Stimulated activated CD8-positive, alpha-beta memory T cell treated with anti-CD3 and anti-CD28 coated beads, Interleukin-12 subunit alpha, Interleukin-12 subunit beta, amount 100 ng/mL, for 4 hours (primary cell): ENCODE measurements at places on chromosomes 2 and 18.

- DNase-seq, result no peak
These were observed 3.4 kb downstream of the COLEC11 start for GRCh38 chr2:3598197-3598910.

GRCh38 chr2:235810252-235810651 is 316.4 kb downstream of the AGAP1 start:
- DNase-seq, result no peak

- no peak for DNase-seq
These were observed 91.7 kb upstream of the ITGA6 start for GRCh38 chr2:172335736-172336135.

- no peak for DNase-seq
These were observed 2.9 kb upstream of the RRM2 start for GRCh38 chr2:10119601-10120157.

DNA sequence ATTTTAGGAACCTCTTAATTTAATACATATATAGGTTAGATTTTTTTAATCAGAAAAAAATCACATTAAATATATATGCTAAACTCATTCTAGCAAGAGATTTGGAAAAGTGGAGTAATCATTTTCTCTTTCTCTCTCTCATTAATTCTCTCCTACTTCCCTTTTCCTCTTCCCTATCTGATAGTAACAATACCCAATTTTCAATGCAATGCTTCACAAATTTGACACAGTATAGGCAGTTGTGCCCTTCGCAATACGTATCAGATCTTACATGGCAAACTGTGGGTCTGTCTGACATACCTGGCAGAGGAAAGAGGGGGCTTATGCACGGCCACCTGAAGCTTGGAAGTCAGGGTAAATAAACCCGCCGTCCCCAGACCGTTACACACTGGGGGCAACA is 444.3 kb downstream of the NBAS start:
- no peak for DNase-seq

DNA sequence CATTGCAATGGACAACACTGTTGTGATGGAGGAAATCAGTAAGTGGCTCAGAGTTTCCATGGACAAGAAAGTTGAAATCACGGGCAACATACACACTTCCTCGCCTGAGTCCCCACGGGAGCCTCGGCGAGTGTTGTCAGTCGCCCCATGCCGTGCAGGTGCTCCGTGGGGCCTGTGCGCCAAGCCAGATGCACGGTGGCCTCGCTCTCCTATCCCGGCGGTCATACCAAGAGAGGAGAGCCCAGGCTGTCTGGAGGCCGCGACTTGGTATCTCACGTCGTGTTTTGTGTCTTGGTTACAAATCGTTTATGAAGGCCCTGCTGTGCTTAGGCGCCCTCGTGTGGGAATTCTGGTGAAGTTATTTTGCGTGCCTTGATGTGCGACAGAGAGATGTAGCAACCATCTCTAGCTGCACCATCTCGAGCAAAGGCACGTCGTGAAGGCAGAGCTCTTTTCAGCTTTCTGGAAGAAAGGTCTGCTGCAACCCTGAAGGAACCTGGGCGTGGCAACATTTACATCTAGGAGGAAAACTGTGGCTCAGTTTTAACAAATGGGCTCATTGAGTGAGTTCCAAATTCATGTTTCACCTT is 21.8 kb downstream of the ATG4B start:
- no peak for DNase-seq
